ENCODE measurements at places on chromosomes 5 and 9.

DNA sequence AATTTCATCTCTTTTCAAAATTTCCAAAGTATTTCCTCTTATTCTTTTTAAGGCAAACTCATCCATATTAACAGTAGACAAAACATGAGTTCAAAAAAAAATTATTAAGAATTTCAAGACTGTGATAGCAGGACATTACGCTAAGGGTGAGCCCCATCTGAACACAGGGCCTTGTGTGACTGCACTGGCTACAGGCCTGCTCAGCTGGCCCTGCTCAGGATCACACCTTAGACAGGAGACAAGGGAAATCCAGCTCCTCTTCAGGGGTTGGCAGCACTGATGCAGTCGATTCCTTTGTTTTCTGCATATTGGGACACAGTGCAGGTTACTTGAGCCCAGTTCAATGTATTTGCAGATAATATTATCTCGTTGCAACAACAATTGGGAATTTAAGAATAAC, 444.7 kb downstream of the PLK2 start:
- DNase-seq: no peak

GRCh38 chr9:137218212-137218753, 3.8 kb downstream of the RNF208 start:
- no peak for DNase-seq

DNA sequence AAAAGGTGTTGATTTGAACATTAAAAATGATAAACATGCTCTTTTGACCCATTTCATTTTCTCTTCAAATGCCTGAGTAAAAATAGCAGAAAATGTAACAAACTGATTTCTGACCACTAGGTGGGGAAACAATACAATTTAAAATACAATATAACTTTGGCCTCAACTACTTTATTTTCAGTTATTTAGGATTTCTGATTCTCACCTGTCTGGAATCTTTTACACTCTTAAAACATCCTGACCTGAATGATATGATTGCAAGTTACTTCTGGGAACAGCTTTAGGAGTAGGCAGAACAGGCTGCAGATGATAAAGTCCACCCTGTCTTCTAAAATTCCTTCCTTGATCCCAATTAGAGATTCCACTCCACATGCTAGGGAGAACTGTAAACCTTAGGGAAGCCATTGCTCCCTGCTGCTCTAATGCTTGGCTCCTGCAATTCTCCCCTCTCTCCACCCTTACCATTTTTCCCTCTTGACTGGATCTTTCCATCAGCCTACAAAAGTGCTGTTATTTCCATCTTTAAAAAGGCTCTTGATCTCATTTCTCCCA, 70.3 kb downstream of the FYB1 start:
- no peak for DNase-seq

DNA sequence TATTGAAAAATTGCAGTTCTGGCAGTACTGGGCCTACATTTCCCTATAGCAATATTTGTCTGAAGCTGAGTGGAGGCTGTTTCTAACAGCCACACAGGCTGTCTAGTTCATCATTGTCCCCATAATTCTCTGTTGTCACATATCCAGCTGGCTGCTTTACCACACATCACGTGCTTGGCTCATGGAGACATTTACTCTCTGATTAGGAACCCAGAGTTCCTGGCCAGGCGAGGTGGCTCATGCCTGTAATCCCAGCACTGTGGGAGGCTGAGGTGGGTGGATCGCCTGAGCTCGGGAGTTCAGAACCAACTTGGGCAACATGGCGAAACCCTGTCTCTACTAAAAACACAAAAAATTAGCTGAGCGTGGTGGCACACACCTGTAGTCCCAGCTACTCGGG, 81.4 kb downstream of the PGM5 start:
- DNase-seq: no peak

GRCh38 chr5:36739751-36740221, 133.4 kb downstream of the SLC1A3 start:
- DNase-seq: peak; percentile 34

DNA sequence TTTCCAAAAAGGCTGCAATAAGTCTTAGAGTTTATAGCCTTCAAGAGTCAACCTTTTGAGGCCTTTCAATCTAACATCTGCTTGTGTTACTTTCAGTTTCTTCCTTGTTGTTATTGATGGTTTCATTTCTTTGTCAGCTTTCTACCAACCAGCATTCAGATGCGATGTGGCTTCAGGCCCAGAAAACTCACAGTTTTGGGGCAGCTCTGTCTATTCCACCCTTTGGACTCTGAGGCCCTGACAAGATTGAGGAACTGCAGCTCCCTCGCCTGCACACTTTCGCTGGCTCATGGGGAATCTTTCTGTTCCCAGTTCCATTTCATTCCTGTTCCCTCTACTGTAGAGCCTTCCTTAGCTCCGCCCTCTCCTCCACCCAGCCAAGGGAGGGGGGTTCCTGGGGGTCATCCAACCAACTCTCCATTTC, 13.3 kb upstream of the WHRN start:
- no peak for DNase-seq

GRCh38 chr5:113678924-113679575, 165.6 kb downstream of the YTHDC2 start:
- no peak for DNase-seq

DNA sequence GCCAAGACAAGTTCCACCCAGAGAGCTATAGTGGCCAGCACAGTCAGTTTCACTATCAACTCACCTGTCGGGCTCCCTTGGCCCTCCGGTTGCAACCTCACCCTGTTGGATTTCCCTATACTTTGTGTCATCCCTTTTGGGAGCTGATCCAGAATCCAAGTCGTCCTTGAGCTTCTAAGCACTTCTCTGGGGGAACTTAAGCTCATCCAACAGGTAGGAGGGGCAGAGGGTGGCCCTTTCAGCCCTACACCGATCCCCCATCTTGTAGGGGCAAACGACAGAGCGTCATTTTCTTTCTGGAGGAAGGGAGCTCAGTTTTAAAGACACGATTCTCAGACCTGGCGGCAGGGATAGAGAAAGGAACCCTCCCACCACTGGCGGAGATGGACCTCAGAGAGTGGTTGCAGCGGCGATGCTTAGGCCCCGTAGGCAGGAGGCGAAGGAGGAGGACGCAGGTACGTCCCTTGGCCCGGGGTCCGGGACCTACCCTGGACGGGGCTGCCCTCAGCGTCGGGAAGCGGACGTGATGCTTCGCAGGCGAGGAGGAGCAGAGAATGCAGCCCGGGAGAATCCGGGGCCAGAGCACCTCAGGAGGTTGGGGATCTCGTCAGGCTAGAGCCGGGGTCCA, 519 bp downstream of the ZER1 start:
- no peak for DNase-seq

DNA sequence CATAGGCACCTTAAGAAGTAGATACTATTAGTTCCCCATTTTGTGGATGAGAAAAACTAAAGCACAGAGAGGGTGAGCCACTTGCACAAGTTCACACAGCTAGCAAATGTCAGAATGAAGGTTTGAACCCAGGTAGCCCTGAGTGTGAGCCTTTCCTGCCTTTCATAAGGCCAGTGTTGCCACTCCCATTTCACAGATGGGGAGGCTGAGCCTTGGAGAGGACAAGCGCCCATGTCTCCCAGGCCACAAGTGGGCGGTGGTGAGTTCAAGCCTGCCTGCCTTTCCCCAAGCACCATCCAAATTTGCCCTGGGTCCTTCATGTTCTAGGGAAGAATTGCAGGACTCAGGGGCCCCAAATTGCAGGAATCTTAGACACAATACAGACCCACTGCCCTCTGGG, 50.6 kb downstream of the LHX2 start:
- no peak for DNase-seq

DNA sequence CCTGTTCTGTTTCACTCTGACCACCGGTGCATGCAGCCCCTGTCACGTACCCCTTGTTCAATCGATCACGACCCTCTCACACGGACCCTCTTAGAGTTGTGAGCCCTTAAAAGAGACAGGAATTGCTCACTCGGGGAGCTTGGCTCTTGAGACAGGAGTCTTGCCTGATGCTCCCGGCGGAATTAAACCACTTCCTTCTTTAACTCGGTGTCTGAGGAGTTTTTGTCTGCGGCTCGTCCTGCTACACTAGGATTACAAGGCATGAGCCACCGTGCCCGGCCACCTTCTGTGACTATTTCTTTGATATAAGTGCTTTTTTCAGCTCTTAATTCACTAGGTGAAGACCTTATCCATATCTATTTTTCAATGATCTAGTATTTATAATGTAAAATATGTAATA, 167.5 kb downstream of the TTC39B start:
- DNase-seq: no peak

GRCh38 chr9:37999588-38000189, 69.3 kb downstream of the SHB start:
- no peak for DNase-seq

DNA sequence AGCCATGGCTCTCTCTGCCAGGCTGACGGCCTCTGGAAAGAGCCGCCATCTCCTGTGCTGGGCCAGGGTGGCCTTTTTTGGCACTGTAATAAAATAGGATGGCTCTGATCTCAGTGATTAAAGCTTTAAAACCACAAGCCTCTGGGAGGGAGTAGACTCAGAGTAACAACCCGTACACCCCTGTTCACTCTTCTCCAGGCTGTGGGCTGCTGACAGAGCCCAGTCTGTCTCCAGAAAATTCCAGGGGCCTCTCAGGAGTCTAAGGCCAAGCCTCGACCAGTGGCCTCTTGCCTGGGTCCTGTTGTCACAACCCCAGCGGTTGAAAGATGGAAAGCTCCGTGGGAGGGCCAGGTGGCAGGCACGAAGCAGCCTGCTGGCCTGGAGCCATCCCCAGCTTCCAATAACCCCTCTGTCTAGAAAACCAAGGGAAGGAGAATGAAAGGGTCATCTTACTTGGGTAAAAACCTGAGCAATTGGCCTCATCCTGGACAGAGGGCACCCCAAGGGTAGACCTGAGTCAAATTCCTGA, 286.7 kb upstream of the ZNF462 start:
- no peak for DNase-seq

GRCh38 chr5:72076621-72077300, 30.5 kb upstream of the MAP1B start:
- DNase-seq: no peak

DNA sequence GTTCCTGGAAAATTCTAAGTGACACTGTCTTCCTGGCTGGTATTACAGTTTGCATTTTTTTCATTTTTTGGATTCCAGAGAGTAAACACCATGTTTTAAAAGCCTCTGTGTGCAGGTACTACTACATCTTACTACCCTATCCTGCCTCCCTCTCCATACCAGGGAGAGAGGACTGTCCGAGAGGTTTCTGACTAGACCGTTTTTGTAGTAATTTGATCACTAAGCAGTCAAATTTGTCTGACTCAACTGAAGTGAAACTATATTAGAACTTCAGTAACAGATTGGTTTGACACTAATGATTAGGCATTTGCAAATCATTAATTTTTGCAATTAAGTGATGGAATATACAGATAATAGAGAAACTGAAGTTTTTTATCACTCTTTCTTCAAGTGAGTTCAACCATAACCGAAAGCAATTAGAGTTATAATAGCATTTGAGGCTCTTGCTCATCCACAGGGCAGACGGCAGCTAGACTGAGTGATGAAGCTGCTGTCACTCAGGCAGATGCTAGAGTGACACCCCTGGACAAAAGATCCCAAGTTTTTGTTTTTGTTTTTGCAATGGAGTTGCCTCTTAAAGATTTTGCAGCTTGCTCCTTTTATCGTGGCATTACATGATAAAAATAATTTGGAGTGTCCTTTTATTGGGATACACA, 44.3 kb downstream of the SMARCA2 start:
- DNase-seq: no peak

DNA sequence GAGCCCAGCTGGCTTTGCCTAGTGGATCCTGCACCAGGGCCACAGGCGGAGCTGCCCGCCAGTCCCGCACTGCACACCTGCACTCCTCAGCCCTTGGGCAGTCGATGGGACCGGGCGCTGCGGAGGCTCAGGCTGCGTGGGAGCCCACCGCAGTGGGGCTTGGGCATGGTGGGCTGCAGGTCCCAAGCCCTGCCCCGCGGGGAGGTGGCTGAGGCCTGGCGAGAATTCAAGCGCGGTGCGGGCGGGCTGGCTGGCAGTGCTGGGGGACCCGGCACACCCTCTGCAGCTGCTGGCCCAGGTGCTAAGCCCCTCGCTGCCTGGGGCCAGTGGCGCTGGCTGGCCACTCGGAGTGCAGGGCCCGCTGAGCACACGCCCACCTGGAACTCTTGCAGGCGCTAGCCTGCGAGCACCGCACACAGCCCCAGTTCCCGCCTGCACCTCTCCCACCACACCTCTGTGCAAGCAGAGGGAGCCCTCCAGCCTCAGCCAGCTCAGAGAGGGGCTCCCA, 125.7 kb upstream of the OTULINL start:
- no peak for DNase-seq

- DNase-seq: no peak
These were observed 143.8 kb downstream of the HSD17B3 start for GRCh38 chr9:96158147-96158546.

GRCh38 chr9:68455451-68455850, 85.2 kb downstream of the TMEM252 start:
- DNase-seq: no peak

- DNase-seq: no peak
These were observed 39.5 kb downstream of the TXNDC8 start for GRCh38 chr9:110298043-110298605.

All from stimulated activated CD8-positive, alpha-beta memory T cell treated with anti-CD3 and anti-CD28 coated beads, Interleukin-4, amount 100 ng/mL, for 1 hour (primary cell).